ENCODE measurements at places on chromosomes 5 and 9.

GRCh38 chr9:95710446-95710845 is 165.0 kb upstream of the ERCC6L2 start:
- no peak for DNase-seq

GRCh38 chr5:83848941-83849340 is 128.3 kb upstream of the HAPLN1 start:
- no peak for DNase-seq

DNA sequence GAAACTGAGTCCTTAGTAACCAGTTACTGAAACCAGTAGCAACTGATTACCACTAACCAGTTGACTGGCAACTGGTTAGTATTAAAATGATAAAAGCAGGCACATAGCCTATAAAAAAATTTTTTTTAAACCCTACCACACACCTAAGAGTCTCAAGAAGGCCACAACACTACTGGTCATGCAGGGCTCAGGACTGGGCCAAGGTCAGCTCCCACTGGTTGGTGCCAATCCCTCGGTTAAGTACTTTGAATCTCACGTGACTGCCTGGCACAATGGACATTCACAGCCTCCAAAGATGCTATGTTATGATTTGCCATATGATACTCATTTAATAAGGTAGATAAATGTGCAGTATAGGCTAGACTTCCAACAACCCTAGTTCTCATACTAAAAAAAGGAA is 8.5 kb downstream of the ANKH start:
- DNase-seq, result no peak

DNA sequence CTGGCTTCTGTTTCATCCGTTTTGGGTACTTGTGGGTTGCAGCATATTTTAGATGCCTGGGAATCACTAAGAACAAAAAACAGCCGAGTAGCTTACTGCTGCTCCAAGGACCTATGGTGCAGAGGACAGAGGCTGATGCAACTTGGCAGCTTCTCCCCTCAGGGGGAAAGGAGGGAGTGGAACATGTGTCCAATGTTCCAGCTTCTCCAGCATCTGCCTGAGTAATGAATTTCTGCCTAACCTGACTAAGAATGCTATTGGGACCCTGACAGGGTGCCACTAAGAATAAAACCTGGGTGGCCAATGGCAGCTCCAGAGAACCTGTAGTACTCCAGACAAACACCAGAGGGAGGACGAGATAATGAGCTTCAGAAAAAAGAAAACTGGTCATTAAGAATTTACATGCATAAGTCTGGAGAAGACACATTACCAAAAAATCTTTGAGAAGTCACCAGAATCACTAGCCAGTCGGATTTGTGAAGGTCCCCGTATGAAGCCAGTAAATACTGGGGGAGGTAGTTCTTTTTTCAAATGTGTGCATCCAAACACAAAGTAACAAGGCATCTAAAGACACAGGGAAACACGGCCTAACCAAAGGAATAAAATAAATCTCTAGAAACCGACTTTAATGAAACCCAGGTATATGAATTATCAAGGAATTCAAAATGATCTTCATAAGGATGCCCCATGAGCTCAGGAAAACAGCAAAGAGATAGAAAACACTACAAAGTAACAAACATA is 293.5 kb downstream of the HINT1 start:
- peak; percentile 13 for DNase-seq

GRCh38 chr5:82748688-82749460 is 328.3 kb downstream of the TMEM167A start:
- no peak for DNase-seq

DNA sequence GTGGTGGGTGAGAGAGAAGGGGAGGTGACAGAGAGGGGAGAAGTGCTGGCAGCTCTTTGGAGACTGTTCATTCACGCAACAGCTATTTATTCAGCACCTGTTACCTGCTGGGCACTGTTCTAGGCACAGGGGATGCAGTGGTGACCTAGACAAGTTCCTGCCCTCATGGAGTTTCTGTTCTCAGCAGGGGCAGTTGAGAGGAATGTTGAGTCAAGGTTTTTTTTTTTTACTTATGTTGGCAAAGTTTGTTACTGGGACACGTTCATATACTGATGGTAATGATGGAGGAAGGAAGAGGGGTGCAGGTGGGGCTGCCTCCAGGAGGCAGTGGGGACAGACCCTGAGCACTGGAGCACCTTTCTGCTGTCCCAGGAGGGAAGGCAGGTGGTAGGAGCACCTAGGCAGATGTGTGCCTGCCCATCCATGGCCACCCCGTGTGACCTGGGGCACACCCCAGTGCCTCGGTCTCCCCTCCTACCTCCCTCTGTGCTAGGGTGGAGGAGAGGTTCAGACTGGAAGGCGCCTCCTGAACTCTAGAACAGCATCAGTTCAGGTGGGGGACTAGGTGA is 49.4 kb upstream of the SLC25A51 start:
- no peak for DNase-seq

DNA sequence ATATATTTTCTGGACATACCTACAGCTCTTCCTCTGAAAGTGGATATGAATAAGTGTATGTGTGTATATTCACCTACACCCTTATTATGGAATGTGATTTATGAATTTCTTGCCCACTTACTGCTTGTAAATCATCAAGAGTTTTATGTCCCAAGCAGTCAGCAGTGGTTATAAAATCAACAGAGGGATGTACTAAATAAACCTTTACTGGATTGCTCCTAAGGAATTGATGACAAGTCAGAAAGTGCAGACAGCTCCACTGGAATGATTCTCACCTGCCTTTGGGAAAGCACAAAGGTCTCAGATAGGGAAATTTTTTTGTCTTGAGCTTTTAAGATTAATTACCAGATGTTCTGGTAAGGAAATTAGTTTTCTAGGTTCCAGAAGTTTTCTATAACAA is 9.3 kb downstream of the TMEM174 start:
- no peak for DNase-seq

DNA sequence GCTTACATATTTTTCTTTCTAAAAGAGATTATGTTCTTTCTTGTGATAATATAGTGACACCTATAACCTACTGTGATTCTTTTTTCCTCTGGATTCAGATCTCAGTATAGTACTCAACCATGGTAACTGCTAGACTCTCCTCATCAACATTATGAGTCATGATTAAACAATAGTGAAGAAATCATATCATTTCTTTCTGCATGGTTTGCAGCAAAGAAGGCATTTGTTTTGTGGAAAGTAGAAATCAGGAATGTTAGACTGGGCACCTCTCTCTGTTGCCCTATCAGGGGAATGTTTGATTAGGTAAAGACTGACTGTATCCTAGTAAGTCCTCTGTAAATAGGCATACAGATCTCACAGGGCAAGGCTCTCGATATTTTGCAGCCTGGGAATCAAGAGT is 25.6 kb upstream of the SMC2 start:
- DNase-seq, result no peak

GRCh38 chr5:116564312-116564711 is 10.3 kb downstream of the SEMA6A start:
- no peak for DNase-seq

DNA sequence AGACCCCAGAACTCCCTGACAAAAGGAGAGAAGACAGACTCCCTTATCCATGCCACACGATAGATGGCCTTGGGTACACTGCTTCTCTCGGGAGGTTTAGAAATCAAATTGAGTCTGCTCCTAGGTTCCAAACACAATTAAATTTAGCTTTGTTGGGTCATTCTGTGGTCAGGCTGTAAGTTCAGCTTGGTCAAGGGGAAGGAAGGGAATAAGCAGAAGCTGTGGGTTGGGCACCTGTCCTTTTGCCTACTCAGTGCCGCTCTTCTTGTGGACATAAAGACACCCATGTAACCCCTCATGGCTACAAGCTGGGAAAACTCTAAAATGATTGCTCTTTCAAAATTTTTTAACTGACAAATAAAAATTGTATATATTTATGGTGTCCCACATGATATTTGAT is 19.1 kb upstream of the AK3 start:
- no peak for DNase-seq

DNA sequence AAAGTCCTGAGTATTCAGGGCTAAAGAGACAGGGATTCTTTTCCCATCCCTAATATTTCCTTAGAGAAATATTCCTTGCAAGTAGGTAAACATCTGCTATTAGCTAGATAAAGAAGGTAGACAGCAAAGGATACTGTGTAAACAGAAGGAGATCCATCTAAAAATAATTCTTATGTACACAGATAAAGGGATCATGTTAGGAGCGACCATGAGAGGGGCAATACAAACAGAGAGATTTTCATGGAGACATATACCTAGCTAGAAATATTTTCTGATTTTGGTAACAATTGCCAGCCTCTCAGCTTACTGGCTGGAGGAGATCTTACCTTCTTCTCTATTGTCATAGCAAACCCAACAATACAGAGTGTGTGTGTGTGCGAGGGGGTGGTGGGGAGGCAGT is 184.6 kb upstream of the DMAC1 start:
- no peak for DNase-seq

DNA sequence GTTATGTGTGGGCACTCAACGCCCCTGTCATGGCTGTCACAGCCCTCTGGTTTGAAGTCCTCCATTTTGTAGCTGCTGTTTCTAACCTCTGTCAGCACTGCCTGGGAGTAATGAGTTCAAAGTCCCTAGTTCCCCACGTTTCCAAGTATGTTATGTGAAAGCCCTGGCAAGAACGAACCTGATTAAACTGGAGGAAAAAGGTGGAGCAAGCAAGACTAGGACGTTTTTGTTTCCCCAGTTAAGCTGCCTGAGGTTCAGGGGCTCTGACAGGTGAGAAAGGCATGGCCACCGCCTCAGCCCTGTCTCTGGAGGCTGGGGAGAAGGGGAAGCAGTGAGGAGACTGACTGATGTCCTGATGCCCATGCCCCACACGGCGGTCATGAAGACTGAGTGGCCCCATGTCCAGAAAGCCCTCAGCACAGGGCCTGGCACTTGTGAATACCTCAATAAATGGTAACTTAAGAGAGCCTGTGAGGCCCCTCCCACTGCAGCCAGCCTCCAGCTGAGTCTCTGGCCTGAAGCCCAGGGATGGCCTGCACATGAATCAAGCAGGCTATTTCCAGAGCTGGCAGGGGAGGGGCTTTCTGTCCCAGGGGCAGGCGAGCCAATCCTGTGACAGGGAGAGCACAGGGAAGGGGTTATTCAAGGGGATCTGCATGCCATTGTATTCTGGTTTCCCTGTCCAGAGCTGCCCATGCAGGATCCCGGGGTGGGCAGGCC is 61.8 kb downstream of the PFDN1 start:
- DNase-seq, result no peak

- DNase-seq, result no peak
Measured at GRCh38 chr9:112849363-112849922, 41.2 kb downstream of the SLC46A2 start.

- no peak for DNase-seq
Measured at GRCh38 chr9:7028591-7028990, 270.8 kb downstream of the KDM4C start.

GRCh38 chr9:137788561-137789294 is 88.9 kb upstream of the CACNA1B start:
- DNase-seq, result no peak

DNA sequence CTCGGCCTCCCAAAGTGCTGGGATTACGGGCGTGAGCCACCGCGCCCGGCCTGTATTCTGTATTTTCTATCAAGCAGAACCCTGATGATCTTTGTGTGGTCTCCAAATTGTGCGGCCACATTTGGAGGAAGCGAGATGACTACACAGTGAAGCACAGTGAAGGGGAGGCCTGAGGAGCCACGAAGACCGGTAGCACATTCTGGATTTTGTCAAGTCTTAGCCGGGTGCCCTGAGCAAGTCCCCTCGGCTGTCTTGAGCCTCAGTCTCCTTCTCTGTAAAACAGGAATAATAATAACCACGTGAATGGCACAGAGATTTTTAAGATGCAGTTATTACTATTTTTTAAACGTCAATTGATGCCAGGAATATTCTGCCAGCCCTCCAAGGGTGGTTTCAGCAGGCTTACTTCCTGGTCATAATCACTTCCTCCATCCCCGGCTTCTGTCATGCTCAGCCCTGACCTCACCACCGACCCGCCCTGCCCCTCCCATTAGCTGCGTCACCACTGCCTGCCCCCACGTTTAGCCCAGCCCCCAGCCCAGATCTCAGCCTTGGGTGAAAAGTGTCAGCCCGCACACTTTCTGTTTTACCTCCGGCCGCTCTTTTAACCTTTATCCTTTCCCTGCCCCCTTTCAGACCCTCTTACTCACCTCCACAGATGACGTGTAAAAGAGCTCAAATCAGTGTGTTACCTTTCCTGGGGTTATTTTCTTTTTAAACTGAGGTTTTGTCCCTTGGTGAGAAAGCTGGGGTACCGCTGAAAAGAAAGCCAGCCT is 27.0 kb upstream of the ERGIC1 start:
- peak; percentile 74 for DNase-seq

DNA sequence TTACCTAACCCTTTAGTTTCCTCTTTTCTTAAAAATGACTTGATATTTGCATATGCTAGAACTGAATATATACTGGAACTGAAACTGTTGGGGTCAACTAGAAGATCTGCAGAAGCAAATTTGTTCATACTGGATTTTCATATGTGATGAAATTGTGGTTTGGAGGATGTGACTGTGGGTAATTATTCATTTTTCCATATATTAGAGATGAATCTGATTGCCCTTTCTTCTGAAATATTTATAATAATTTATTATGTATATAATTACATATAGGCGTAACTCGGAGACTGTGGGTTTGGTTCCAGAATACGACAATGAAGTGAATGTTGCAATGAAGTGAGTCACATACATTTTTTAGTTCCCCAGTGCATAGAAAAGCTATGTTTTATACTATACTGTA is 149.1 kb downstream of the ATP10B start:
- no peak for DNase-seq

GRCh38 chr5:173775261-173776197 is 112.6 kb upstream of the CPEB4 start:
- DNase-seq, result no peak

DNA sequence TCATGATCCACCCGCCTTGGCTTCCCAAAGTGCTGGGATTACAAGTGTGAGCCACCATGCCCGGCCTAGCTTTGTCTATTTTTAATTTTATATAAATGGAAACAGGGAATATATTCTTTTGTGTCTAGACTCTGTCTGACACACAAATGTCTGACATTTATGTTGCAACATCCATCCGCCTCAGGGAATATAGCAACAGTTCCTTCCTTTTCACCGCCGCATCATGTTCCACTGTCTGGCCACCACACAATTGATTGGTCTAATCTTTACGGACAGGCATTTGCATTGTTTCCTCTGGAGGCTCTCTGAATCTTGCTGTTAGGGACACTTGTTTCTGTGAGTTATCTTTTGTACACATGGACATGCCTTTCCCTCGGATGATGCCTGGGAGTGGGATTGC is 20.1 kb upstream of the TBC1D9B start:
- no peak for DNase-seq

DNA sequence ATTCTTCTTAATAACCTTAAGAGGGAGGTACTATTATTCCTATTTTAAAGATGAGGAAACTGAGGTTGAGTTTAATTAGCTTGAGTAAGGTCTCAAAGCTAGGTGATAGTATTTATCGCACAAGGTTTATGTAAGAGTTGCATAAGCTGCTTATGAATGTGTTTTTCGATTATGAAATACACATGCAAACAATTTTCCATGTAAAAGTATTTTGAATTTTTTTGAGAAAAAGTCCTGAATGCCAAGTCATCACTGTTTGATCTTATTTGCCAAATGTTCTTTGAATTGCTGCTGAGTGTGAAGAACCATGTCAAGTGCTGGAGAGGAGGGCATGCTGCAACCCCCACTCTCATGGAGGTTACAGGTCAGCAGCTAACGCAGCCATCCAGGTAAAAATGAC is 174.4 kb downstream of the CARTPT start:
- DNase-seq, result no peak

All from stimulated activated CD8-positive, alpha-beta memory T cell treated with anti-CD3 and anti-CD28 coated beads, Interleukin-15, amount 100 ng/mL, for 1 hour (primary cell).